ENCODE measurements at places on chromosomes 6 and 20.

GRCh38 chr20:6006603-6006949 lies 47.3 kb downstream of the LRRN4 start:
- DNase-seq, result no peak

DNA sequence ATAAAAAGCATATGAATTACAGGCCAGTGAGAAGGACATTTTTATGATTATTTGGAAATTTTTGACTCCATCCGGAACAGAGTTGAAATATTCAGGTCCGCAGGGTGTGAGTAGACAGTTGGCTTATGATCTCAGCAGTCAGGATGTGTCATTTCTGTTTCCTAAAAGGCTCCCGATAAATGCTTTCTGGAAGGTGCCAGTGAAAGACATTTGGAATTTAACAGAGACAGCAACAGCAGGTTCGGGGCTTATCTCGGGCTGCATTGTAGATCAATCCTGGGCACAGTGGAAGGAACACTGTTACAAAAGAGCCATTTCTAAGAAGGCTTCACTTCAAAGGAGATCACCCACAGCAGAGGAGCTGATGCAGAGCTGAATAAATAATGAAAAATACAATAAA lies 934.4 kb downstream of the KIF16B start:
- no peak for DNase-seq

- DNase-seq, result no peak
These were observed 485 bp downstream of the TGIF2 start for GRCh38 chr20:36573798-36574365.

- DNase-seq, result peak; percentile 70
These were observed 59.5 kb upstream of the BMP2 start for GRCh38 chr20:6708010-6708409.

DNA sequence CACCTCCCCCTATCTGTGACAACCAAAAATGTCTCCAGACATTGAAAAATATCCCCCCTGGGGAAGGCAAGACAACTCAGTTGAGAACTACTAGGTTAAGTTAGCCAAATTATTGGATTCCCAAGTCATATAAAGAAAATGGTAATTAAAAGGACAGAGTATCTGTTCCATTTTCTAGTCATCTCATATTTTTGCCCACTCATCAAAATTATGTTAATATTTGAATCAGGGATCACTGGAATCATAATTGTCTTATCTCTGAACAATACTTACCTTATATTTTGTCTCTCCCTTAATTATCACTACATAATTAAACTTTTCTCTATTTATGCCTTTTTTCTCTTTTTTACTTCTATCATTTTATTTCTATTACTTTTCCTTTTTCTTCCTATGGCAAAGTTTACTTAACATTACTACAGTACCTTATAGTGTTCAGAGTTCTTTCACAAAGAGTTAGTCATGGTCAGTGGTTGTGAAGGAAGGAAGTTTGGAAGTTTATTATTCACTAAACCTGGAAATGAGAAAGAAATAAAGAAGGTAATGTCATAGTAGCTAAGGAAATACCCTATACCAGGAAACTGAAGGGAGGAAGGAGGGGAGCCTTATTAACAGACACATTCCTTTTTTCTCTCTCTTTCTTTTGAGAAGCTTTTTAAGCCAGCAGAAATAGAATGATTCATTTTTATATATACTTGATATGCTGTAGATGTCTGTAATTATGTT lies 332.9 kb downstream of the COL12A1 start:
- no peak for DNase-seq

DNA sequence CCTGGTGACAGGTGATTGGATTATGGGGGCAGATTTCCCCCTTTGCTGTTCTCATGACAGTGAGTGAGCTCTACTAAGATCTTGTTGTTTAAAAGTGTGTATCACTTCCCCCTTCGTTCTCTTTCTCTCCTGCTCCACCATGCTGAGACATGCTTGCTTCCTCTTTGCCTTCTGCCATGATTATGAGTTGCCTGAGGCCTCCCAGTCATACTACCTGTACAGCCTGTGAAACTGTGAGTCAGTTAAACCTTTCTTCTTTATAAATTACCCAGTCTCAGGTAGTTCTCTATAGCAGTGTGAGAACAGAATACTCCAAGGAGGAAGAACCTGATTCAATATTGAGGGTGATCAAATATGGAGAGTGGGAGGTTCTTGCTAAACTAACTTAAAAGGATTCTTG lies 724.9 kb downstream of the DOK5 start:
- DNase-seq, result no peak

GRCh38 chr20:43914311-43915210 lies at the start of gene TOX2:
Gene TOX2 (plus strand): TSS chr20:43914852. CDS start chr20:43914892, 40 bp downstream.
- DNase-seq, result peak; percentile 35

DNA sequence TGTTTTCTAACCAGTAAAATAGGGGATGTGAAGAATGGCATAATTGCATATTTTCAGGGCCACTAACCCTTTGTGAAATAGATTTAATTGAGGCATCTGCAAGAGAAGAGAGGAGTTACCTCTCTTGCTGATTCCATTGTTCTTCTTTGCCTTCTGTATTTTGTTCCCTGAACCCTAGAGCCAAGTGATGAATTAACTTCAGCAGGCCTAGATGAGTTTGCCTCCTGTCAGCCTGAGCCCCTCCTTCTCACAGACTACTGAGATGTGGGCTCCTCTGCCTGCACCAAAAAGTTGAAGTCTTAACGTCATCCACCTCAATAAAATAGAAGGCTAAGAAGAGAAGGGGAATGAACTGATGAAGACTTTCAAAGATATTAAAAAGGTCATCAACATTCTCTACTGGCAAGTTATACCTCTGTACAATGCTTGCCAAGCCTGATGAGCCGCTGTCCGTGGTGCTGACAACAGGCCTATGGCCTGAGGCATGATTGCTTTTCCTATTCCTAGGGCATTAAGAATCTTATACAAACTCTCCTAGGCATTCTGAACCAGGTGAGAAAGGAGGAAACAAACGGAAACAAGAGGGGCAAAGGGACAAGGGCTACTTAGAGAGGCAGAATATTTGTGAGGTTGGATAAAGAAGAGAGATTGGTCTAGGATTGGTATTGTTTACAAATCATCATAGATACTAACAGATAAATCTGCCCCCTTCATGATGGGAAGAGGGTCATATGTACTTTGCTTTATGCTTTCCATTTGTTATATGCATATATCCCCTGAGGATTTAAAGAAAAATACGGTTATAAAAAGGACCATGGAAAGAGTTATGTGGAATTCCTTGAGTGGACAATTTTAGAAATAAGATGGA lies 46.8 kb downstream of the CD24 start:
- DNase-seq, result peak; percentile 49

GRCh38 chr6:71072508-71072907 lies 115.6 kb upstream of the B3GAT2 start:
- DNase-seq, result no peak

DNA sequence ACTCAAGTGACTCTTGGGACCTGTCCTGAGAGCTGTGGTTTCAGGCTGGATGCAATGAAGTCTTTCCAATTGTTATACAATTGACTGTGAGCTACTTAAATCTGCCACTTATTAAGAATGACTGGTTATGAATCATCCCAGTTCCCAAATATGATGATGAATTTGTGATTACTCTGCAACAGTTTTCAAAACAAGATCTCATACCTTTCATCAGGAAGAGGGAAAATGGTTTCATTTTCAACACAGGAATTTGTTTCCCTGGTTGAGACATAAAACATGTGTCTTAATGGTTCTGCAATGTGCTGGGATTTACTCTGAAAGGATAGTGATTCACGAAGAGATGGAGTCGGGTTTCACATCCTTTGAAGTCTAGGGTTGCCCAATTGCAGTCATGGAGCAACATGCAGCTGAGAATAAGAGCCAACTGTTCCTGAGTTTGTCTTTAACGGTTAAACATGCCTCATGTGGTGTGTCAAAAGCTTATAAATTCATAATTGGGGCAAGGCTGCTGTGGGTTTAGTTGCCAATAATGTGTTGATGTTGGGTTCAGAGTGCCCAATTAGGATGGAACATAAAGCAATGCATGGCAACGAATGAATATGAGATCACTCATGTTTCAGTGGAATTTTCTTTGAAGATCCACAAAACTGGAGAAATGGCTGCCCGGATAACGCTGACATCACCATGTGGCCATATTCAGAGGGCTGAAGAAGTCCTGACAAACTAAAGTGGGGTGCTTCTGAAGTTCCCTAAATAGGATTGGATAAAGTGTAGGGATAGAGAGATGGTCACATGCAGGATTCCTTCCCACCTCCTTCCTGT lies 41.0 kb downstream of the CYP24A1 start:
- DNase-seq, result peak; percentile 97

- DNase-seq, result peak; percentile 98
These were observed 19.8 kb downstream of the NEDD9 start for GRCh38 chr6:11212664-11213063.

DNA sequence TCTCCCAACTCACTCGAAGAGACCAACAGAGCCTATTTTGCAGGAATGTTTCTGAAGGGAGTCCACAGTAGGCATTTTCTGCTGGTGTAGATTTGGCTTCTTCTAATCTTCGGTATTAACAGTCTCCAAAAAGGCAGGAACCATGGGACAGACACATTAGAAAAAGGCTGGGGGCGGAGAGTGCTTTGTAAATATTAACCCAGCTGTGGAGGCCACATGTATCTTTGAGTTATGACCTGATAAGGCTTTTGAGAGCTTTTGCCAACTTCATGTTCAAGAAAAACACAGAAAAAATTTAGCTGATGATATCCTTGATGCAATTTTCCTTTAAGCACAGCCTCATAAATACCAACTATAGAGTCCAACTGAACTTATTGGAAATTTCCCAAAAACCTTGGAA lies 119.4 kb upstream of the TSHZ2 start:
- no peak for DNase-seq

DNA sequence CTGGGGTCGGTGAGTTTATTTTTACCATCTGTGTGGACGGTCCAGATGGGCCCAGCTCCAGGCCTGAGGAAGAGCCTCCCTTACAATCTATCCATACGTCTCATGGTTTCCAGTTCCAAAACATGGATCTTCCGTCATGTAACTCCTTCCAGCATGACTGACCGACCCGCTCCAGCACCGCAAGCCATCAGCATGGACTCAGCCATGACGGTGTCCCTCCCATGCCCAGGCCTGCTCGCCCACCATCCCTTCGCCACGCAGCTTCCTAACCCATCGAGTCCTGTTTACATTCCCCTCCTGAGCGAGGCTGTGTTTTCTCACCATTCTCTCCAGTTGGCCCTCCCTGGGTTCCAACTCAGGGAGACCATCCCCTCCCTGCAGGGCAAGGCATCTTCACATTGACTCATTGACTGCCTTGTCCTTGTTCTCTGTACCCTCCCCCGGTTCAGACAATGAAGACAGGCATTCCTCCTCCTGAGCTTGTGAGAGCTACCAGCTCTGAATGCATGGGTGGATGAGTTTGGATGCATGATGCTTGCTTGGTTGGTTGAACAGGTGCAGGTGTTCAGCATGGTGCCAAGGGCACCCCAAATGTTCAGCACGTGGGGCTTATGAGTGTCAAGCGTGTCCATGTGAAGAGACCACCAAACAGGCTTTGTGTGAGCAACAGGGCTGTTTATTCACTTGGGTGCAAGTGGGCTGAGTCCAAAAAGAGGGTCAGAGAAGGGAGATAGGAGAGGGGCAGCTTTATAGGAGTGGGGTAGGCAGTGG lies 235.8 kb downstream of the SMOC2 start:
- no peak for DNase-seq

DNA sequence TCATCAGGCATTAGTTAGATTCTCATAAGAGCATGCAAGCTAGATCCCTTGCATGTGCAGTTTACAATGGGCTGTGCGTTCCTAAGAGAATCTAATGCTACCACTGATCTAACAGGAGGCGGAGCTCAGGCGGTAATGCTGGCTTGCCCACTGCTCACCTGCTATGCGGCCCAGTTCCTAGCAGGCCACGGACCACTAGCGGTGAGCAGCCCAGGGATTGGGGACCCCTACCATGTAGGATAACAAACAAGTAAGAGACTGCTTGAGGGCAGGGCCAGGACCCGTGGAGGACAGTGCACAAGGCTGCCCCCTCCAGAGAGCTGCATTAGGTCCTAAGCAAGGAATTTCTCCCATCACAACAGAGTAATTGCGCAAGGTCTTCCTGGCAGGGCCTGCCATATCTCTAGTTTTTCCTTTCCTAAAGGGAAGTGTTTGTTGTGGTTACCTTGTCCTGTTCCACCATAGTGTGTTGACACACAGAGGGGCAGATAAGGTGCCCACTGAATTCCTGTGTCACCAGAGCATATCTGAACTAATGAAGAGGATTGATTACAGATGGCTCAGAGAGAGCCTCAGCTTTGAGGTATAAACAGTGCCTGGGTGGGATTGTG lies 58.0 kb downstream of the PACRG start:
- DNase-seq, result no peak

GRCh38 chr6:3749067-3749841 lies 2.3 kb downstream of the PXDC1 start:
- no peak for DNase-seq

- no peak for DNase-seq
These were observed 39.0 kb downstream of the HLA-A start for GRCh38 chr6:29981211-29981812.

GRCh38 chr6:24385536-24386269 lies 17.0 kb upstream of the MRS2 start:
- DNase-seq, result no peak

DNA sequence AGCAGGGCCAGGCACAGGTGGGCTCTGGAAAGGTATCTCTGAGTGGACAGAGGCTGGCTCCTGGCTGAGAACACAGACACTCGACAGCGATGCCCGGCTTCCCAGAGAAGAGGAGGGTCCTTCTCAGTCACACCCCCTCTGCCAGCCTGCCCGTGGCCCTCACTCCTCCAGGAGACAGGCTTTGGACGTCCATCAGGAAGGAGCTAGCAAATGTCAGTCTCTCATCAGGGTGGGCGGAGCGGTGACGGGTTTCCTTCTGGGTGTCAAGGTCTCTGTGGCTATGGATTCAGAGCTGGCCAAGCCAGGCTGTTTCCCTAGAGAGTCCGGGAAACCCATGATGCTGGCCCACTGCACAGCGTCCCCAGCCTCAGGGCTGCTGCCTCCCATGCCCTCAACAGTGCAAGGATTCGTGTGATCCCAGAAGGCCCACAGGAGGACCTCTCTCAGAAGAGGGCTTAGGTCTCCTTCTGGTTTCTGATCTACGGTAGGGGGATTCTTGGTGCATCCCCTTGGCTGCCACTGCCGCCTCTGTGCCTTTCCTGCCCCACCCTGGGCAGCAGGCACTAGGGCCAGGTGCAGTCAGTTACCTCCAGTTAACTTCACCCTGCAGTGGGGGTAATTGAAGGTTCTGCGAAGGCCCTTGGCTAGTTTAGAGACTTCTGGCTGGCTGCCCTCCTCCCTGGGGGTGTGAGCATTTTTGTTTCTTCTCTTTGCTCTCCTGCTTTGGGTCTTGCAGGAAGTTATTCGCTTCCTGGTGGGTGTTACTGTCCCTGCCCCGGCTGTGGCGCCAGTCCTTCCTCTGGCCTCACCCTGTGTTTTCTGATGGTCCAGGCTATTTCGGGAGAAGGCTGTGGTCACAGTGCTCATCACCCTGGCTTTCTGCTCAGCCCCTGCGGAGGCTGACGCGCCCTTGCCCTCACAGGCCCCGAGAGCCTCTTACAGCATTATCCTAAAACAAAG lies 80.2 kb downstream of the CDH4 start:
- DNase-seq, result no peak

- no peak for DNase-seq
These were observed 16.1 kb upstream of the RIPOR2 start for GRCh38 chr6:24951811-24952299.
